ENCODE measurements at places on chromosomes 6 and 20. TPM values are rescaled to one million over a fixed set of nuclear protein-coding genes. Genes with fewer than 3 reads are reported as not detected.

The MLN gene
- total RNA-seq: not detected

The SNAI1 gene
- 0.22 TPM for total RNA-seq

The SFTA2 gene
- total RNA-seq: not detected

The HS3ST5 gene
- total RNA-seq: 2.7 TPM

The WFDC10B gene
- not detected for total RNA-seq

The DSP gene
- 98.2 TPM for total RNA-seq

The MCM9 gene
- total RNA-seq: 28.5 TPM

The ATP6V1G2 gene
- 19.2 TPM for total RNA-seq

The WFDC12 gene
- not detected for total RNA-seq

The PDSS2 gene
- 20.0 TPM for total RNA-seq

The ERVFRD-1 gene
- not detected for total RNA-seq

The CTCFL gene
- total RNA-seq: 0.27 TPM

The TOX2 gene
- total RNA-seq: 3.3 TPM

The BMP6 gene
- 13.1 TPM for total RNA-seq

The GNAS-AS1 gene
- total RNA-seq: 1.8 TPM

The LZTS3 gene
- 18.7 TPM for total RNA-seq

The MCM3 gene
- 63.8 TPM for total RNA-seq
